Stimulated activated CD8-positive, alpha-beta memory T cell treated with anti-CD3 and anti-CD28 coated beads, Interleukin-4, amount 100 ng/mL, for 1 hour (primary cell): ENCODE measurements at places on chromosomes 1 and 21.

DNA sequence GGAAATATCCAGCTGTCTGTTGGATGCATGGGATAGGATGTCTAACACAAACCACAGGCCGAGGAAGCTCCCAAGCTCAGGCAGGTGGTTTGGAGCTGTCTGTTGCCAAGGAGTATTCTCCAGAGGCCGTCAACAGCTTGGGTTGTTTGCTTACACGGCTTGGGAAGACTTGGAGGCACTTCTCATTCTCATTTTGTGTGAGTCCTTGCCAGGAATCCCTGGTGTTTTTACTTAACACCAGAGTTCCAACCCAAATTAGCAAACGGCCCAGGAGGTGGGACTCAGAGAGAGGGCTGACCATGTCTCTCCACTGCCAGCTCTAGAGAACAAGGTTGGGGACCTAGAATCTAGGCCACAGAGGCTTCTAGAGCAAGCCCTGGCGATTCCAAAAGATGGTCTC is 72.7 kb upstream of the FAM20B start:
- no peak for DNase-seq

GRCh38 chr1:247189981-247190798 is 18.4 kb upstream of the ZNF124 start:
- DNase-seq, result no peak

GRCh38 chr21:44571296-44571695 is 2.2 kb upstream of the KRTAP10-4 start:
- DNase-seq, result no peak

DNA sequence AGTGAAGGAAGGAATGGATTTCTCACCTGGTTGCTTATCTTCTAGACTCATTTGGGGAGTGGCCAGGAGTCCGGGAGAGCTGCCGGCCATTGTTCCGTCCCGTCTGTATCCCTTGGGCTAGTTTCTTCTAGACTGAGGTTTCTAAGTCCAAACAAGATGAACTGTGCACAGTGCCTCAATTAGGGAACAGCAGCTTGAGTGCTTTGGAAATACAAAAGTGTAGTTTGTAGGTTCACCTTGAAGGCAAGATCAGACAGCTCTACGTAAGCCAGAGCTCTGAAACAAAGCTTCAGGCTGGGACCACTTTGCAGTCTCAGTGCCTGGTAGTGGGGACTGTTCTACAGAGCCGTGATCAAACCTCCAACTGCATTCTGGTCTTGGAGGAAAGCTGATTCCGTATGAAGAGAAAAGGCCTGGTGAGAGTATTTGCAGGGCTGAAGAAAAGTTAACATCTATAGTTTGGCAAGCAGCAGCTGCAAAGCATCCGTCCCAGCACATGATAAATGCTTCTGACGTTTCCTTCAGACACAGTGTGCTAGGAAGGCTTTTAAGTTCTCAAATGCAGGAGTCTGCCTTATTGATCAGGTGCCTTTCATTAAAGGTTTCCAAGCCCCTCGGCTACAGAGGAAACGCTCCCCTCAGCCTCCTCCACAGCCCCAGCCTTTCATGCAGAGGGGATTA is 432.8 kb downstream of the KIF26B start:
- DNase-seq, result no peak

DNA sequence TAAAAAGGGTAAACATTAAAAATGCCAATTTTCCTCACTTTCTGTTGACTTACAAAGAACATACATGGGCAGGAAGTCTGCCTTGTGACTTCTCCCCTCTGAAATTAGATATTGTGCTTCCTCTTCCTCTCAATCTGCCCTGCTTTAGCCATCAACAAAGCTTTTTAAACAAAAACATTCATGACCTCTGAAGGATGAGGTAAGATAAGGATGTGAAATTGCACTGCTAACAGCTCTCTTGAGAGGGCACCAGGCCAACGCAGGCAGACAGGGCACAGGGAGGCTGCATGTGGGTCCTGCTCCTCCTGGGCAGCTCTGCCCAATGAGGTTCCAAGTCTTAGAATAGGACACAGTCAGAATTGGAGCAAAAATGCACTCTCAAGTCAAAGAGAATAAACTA is 62.1 kb downstream of the DEGS1 start:
- no peak for DNase-seq

- no peak for DNase-seq
These were observed 17.1 kb upstream of the DUSP23 start for GRCh38 chr1:159763686-159764085.
